T-helper 17 cell (primary cell): ENCODE measurements at places on chromosomes 1 and 21.

GRCh38 chr1:226660410-226661182 is 78.5 kb downstream of the ITPKB start:
- peak overlapping the region; percentile 84 for H3K4me3 ChIP-seq
- no peak for DNase-seq
- peaks cover 2% of the 10 kb centered on the region for H3K36me3 ChIP-seq
- no peaks in the 10 kb centered on the region for H3K27me3 ChIP-seq

DNA sequence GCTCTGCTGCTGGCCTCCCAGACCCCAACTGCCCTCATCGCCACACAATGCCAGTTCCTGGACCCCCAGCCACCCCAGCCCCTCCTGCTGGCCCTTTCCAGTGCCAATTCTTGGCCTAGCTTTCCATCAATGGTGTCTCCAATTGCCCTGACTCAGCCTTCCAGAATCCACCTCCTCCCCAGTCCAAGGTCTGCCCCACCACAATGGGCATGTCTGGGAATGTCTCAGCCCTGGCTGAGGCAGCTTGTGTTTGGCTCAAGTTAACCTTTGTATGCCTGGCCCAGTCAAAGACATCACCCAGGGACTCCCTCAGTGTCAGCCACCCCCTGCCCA is 16.4 kb downstream of the ALDH4A1 start:
- no peaks in the 10 kb centered on the region for H3K4me1 ChIP-seq
- H3K27ac ChIP-seq = no peak overlapping the region
- no peaks in the 10 kb centered on the region for H3K27me3 ChIP-seq
- DNase-seq = no peak
- no peak overlapping the region for H3K4me3 ChIP-seq
- H3K36me3 ChIP-seq = no peaks in the 10 kb centered on the region

DNA sequence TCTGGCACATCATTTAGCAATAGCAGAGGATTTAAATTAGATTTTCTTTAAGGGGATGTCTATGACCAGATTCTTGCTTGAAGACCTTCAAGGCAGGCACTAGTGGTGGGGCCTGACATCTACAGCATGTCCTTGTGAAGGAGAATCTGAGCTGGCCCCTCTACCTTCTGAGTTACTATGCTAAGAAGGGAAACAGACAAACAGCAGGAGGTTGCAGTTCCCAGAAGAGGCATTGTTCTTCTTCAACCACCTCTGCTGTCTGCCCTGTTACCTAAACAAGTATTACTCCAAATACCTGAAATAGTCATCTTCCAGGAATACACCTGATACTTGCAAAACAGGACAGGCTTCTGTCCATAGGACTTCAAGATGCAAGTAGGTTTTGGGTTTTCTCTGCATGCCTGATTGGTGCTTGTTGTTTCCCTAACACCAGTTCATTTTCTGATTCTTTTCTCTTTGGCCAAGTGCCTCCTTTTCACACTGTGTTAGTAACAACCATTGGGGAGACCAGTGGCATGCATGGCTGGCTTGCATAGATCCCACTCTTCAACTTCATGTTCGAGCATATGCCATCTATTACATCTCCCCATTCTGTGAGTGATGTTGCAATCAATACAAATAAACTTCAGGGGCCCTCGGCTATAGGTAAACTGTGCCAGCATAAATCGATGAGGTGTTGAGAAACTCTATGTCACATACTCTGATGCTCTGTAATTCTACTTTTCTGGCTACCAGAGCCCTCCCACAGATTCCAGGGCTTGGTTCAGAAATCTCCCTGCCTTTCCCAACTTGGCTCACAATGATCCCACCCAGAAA is 93.0 kb upstream of the DUSP10 start:
- H3K4me1 ChIP-seq = peaks cover 21% of the 10 kb centered on the region
- no peak for DNase-seq
- H3K4me3 ChIP-seq = no peak overlapping the region
- H3K27me3 ChIP-seq = peaks cover 18% of the 10 kb centered on the region
- H3K27ac ChIP-seq = no peak overlapping the region

- H3K4me3 ChIP-seq = no peak overlapping the region
- H3K4me1 ChIP-seq = peaks cover 2% of the 10 kb centered on the region
- H3K27ac ChIP-seq = no peak overlapping the region
- no peak for DNase-seq
- H3K36me3 ChIP-seq = peaks cover 5% of the 10 kb centered on the region
- H3K27me3 ChIP-seq = peaks cover 11% of the 10 kb centered on the region
Observed at GRCh38 chr21:46163380-46163779, 8.0 kb upstream of the FTCD start.

- no peak overlapping the region for H3K4me3 ChIP-seq
- H3K4me1 ChIP-seq = no peaks in the 10 kb centered on the region
- no peak for DNase-seq
- peaks cover 22% of the 10 kb centered on the region for H3K27me3 ChIP-seq
- peaks cover 4% of the 10 kb centered on the region for H3K36me3 ChIP-seq
Observed at GRCh38 chr1:182484531-182485257, 34.7 kb downstream of the RGSL1 start.

GRCh38 chr21:17343055-17343454 is 169.8 kb upstream of the CXADR start:
- no peak overlapping the region for H3K4me3 ChIP-seq
- H3K4me1 ChIP-seq = no peaks in the 10 kb centered on the region
- DNase-seq = no peak
- no peaks in the 10 kb centered on the region for H3K27me3 ChIP-seq
- no peak overlapping the region for H3K27ac ChIP-seq

- no peak overlapping the region for H3K4me3 ChIP-seq
- no peaks in the 10 kb centered on the region for H3K27me3 ChIP-seq
- no peak for DNase-seq
Observed at GRCh38 chr21:46001821-46002681, 20.5 kb downstream of the COL6A1 start.

GRCh38 chr1:156797212-156797871 is 19.3 kb downstream of the SH2D2A start:
- no peak overlapping the region for H3K4me3 ChIP-seq
- H3K27me3 ChIP-seq = no peaks in the 10 kb centered on the region
- H3K36me3 ChIP-seq = peaks cover 8% of the 10 kb centered on the region
- no peak for DNase-seq
- H3K4me1 ChIP-seq = peaks cover 28% of the 10 kb centered on the region

- no peak overlapping the region for H3K27ac ChIP-seq
- H3K4me1 ChIP-seq = peaks cover 11% of the 10 kb centered on the region
- H3K4me3 ChIP-seq = no peak overlapping the region
- peaks cover 65% of the 10 kb centered on the region for H3K27me3 ChIP-seq
Observed at GRCh38 chr1:206663362-206663761, 21.3 kb upstream of the MAPKAPK2 start.

GRCh38 chr1:212381397-212382035 is 33.2 kb downstream of the PACC1 start:
- H3K27ac ChIP-seq = peak overlapping the region; percentile 6
- H3K4me3 ChIP-seq = no peak overlapping the region
- H3K36me3 ChIP-seq = peaks cover 17% of the 10 kb centered on the region
- peaks cover 9% of the 10 kb centered on the region for H3K4me1 ChIP-seq
- no peaks in the 10 kb centered on the region for H3K27me3 ChIP-seq

DNA sequence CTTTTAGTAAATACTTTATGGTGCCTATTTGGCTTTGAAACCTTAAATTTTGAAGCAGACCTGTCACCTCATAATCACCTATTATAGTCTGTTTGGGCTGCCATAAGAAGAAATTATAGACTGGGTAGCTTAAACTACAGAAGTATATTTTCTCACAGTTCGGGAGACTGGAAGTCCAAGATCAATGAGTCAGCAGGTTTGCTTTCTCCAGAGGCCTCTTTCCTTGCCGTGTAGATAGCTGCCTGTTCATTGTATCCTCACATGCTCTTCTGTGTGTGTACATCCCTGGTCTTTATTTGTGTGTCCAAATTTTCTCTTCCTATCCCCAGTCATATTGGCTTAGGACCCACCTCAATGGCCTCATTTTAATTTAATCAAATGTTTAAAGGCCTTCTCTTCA is 518.2 kb downstream of the ADGRL2 start:
- H3K36me3 ChIP-seq = peaks cover 2% of the 10 kb centered on the region
- no peak overlapping the region for H3K27ac ChIP-seq
- H3K27me3 ChIP-seq = no peaks in the 10 kb centered on the region
- no peak overlapping the region for H3K4me3 ChIP-seq
- no peak for DNase-seq
- no peaks in the 10 kb centered on the region for H3K4me1 ChIP-seq

- peaks cover 16% of the 10 kb centered on the region for H3K27me3 ChIP-seq
- H3K27ac ChIP-seq = no peak overlapping the region
- no peaks in the 10 kb centered on the region for H3K36me3 ChIP-seq
- DNase-seq = no peak
Observed at GRCh38 chr1:84918726-84919336, 25.8 kb upstream of the LPAR3 start.

DNA sequence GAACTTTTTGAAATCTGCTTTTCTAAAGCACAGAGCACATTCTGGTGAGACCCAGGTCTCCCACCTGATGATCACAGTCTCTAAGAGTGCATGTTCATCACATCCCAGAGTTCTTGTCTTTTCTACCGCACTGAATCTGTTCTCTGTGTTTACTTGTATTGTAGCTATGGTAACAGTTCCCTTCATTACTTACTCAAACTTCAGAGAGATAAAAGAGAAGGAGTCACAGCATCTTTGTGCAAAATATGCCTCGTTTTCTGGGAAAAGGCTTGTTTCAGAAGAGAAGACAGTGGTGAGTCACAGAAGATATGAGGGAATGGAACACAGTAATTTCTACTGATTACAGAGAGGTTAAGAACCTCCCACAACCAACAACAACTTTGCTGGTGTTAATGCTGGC is 580.6 kb downstream of the PLA2G4A start:
- H3K4me3 ChIP-seq = no peak overlapping the region
- no peaks in the 10 kb centered on the region for H3K36me3 ChIP-seq
- H3K27ac ChIP-seq = no peak overlapping the region
- no peaks in the 10 kb centered on the region for H3K27me3 ChIP-seq
- no peak for DNase-seq

DNA sequence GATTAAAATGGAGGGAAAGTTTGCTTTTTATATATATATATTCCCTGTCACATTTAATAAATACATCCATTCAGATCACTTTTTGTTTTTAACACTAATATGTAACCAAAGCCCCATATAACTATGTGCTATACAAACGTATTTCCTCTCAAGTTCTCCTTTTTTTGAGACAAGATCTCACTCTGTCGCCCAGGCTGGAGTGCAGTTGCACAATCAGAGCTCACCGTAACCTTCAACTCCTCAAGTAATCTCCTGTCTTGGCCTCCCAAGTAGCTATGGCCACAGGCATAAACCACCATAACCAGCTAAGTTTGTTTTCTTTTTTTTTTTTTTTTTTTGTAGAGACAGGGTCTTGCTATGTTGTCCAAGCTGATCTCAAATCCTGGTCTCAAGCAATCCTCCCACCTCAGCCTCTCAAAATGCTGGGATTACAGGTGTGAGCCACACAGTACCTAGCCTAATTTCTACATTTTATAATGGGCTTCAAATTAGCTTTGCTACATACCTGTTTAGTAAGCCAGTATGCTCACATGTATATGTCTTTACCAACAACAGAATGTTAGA is 120.0 kb downstream of the TGFBR3 start:
- H3K27me3 ChIP-seq = no peaks in the 10 kb centered on the region
- H3K4me1 ChIP-seq = peaks cover 6% of the 10 kb centered on the region
- DNase-seq = no peak
- no peak overlapping the region for H3K27ac ChIP-seq
- peaks cover 4% of the 10 kb centered on the region for H3K36me3 ChIP-seq
- H3K4me3 ChIP-seq = no peak overlapping the region

DNA sequence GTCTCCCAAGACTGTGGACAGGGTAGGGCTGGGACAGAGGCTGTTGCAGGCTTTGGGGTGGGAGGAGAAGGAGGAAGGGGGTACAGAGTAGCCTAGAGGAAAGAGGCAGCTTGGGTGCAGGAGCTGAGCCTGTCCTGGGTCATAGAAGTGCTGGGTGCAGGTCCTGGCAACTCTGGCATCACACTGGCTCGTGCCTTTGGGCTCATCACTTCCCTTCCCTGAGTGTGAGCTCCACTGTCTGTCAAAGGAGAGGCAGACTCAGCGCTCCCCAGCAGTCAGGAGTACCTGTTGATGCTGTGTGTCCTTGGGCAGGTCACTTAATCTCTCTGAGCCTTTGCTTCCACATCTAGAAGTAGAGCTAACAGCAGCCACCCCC is 157.1 kb downstream of the PTPRU start:
- H3K36me3 ChIP-seq = no peaks in the 10 kb centered on the region
- peaks cover 47% of the 10 kb centered on the region for H3K27me3 ChIP-seq
- no peak for DNase-seq

DNA sequence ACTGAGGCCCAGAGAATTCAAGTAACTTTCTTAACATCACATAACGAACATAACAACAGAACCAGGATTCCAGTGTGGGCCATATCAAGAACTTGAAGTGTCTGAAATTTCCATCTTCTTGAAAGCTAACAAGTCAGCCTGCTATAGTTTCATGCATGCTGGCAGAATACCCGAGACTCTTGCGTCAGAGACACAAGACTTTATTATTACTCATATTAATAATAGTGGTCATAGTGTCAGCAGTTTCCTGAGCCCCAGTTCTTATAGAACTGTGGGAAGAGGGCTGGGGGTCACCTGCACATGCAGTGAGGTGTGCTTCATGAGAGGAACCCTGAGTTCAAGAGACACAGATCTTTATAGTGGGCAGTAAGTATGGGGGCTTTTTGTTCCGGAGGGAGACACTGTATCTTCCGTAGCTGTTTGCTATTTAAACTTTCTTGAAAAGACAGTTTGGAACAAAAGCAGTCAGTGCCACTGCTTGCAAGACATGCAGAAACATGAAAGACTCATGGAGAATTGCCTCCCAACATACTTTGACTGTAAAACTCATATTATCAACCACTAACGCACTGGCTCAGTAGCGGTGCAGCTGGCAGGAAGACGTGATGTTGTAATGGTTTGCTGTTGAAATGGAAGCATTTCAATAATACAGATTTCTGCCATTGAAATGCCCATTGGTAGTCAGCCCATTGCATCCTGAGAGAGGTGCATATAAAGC is 339.2 kb downstream of the ADGRL2 start:
- no peaks in the 10 kb centered on the region for H3K27me3 ChIP-seq
- no peak for DNase-seq
- H3K36me3 ChIP-seq = no peaks in the 10 kb centered on the region
- no peak overlapping the region for H3K4me3 ChIP-seq
- no peaks in the 10 kb centered on the region for H3K4me1 ChIP-seq

DNA sequence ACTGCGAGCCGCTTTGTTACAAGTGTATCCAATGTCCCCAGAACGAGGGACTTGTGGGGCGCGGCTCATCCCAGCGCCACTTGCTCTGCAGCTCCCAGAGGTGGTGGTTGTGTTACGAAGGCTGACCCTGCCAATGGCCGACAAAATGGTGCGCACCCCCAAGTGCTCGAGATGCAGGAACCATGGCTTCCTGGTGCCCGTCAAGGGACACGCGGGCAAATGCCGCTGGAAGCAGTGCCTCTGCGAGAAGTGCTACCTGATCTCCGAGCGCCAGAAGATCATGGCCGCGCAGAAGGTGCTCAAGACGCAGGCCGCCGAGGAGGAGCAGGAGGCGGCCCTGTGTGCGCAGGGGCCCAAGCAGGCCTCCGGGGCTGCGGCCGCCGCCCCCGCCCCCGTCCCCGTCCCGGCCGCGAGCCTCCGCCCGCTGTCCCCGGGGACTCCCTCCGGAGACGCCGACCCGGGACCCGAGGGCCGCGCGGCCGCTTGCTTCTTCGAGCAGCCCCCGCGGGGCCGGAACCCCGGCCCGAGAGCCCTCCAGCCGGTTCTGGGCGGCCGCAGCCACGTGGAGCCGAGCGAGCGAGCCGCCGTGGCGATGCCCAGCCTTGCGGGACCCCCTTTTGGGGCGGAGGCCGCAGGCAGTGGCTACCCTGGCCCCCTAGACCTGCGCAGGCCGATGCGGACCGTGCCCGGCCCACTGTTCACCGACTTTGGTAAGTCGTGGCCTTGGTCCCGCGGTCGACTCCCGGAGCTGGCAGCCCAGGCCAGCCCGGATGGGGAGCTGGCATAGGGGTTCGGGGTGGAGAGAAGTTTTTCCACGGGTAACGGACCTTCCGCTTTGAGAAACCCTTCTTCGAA is at the start of gene DMRTB1:
Gene DMRTB1, plus strand, starts transcription at position 79 of the 855 bp plus-strand sequence. Its CDS starts 55 bp downstream, at position 134.
- no peak within 1 kb of the TSS for H3K27ac ChIP-seq
- no peak within 1 kb of the TSS for H3K4me3 ChIP-seq
- no peak for DNase-seq
- peaks cover 7% of the 10 kb centered on the region for H3K27me3 ChIP-seq
- peaks cover 1% of the 10 kb centered on the region for H3K36me3 ChIP-seq
